Mesothelial cell of epicardium (in vitro differentiated cells): ENCODE measurements at places on chromosomes 12 and 14.

- DNase-seq, result no peak
Observed at GRCh38 chr12:113905829-113906228, 60.3 kb downstream of the RBM19 start.

GRCh38 chr12:66742508-66743367 is 63.9 kb upstream of the GRIP1 start:
- DNase-seq, result no peak

- no peak for DNase-seq
Observed at GRCh38 chr12:65941388-65941787, 117.1 kb downstream of the HMGA2 start.

DNA sequence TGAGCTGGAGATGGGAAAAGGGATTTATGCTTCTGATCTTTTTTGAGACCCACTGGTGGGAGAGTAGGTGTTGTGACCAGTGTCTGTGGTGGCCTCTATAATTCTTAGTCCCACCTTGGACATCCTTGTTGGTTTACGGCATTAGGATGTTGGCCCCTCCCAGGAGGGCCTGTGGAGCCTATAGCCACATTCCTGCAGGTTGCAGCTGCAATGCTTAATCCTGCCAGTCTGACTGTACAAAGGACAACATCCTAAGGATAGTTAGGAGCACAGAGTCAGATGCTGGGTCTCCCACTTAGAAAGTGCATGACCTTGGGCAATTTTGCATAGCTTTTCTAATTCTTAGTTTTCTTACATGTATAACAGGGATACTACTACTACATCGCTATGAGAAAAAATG is 150.9 kb upstream of the SLC38A2 start:
- DNase-seq, result no peak
